ENCODE measurements at places on chromosomes 1 and 21.

- peak; percentile 16 for DNase-seq
Measured at GRCh38 chr1:204151552-204152309, at the start of gene ETNK2. TSS of gene ETNK2 (minus strand) at chr1:204152044. CDS start at chr1:204151852, 192 bp downstream.

- peak; percentile 34 for DNase-seq
Measured at GRCh38 chr1:50978144-50978851, 8.3 kb downstream of the CDKN2C start.

GRCh38 chr1:115137191-115137590 lies 47.9 kb upstream of the TSPAN2 start:
- DNase-seq, result no peak

- DNase-seq, result no peak
Measured at GRCh38 chr1:79322511-79323027, 316.0 kb upstream of the ADGRL4 start.

GRCh38 chr1:205976708-205977401 lies 26.3 kb downstream of the RAB7B start:
- DNase-seq, result peak; percentile 14

DNA sequence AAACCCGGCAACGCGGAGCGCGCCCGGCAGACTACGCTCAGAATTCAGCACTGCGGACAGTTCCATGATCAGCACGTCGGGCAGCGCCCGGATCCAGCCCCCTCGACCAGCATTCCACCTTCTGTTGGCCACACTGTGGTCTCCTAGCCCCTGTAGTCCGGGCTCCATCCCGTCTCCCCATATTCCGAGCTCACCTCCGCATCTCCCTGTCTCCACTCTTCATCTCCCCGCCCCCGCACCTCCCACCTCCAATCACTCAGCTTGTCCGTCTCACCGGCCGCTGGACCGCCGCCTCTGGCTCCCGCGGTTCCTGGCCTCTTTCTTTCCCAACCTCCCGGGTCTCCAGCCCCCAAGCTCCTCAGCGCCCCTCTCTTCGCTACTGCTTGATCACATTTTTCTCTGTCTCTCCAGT lies 500 bp downstream of the EPHA10 start:
- peak; percentile 32 for DNase-seq

- no peak for DNase-seq
Measured at GRCh38 chr1:71041806-71042205, 5.8 kb downstream of the PTGER3 start.

DNA sequence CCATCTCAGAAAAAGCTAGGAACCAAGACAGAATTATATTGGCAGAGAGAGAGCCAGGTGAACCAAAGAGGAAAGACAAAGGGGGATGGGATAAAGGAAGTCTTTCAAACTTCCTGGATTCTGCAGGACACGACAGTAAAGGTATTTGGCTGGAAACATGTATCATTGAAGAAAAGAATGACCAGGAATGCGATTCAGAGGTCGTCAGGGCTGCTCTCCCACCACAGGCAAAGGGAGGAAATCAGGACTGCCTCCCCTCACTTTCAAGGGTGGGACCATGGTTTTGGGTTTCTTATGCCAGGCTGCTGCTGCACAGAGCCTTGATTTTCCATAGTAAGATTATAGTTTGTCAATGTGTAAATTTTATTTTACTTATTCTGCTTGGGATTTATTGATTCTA lies 848.8 kb downstream of the BRINP3 start:
- no peak for DNase-seq

DNA sequence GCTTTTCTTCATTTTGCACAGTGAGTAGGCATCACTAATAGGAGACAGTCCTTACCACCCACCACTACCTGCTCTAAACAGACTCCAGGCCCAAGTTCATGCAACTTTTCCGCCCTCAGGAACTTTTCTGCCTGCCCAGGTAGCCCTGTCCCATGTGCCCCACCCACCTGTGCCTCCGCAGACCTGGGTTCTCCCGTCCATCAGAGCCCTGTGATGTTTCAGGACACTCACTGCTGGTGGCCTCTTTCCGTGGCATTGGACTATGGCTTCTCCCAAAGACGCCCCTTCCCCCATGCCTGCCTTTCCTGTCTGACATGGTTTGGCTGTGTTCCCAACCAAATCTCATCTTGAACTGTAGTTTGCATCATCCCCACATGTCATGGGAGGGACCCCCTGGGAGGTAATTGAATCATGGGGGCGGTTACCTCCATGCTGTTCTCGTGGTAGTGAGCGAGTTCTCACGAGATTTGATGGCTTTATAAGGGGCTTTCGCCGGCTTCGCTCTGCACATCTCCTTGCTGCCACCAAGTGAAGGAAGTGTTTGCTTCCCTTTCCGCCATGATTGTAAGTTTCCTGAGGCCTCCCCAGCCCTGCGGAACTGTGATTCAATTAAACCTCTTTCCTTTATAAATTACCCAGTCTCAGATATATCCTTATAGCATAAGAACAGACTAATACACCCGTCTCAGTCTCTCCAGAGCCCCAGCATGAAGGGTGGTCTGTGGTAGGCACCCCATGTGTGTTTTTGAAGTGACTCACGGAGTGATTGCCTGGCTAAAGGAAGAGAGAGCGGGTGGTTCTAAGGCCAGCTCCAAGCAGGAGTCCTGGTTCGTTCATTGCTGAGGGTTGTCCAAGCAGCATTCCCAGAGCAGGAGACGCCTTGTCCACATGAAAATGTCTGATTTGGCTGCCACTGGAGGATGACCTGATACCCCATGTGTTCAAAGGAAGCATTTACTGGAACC lies 86.0 kb upstream of the ZBTB40 start:
- DNase-seq, result no peak

DNA sequence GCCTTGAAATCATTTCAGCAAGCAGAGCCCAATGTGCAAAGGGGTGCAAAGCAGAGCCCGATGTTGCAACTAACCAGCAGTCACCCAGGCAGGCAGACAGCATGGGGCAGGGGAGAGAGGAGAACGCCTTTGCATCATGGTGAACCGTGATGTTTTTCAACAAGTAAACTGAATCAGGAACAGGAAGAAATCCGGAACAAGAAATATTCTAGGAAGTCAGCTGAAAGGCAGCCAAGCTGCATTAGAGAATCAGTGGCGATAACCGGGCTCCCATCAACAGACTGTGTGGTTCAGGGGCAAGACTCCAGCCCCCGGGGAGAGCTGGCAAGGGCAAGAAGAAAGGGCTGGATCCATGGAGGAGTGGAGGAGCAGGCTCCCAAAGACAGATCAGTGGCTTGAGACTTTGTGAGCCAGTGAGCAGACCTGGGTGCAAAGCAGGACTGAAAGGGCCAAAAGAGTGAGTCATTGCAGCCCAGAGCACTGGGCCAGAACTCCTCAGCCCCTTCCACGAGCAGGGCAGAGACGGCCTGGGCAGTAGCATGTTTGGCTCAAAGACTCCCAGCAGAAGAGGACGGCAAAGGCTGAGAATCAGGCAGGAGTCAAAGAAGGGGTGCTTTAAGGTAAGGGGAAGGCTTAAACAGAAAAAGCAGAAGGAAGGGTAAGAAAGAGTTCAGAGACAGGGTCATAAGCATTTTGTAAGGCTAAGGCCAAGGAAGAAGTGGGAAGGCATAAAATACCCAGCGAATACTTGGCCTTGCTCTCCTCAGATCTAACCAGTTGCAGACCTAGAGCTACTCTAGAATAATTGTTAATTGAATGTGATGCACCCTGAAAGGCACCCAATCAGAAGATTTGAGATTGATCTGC lies 155.0 kb downstream of the SETD4 start:
- peak; percentile 75 for DNase-seq

GRCh38 chr1:54627196-54627595 lies 3.9 kb upstream of the FAM151A start:
- no peak for DNase-seq

DNA sequence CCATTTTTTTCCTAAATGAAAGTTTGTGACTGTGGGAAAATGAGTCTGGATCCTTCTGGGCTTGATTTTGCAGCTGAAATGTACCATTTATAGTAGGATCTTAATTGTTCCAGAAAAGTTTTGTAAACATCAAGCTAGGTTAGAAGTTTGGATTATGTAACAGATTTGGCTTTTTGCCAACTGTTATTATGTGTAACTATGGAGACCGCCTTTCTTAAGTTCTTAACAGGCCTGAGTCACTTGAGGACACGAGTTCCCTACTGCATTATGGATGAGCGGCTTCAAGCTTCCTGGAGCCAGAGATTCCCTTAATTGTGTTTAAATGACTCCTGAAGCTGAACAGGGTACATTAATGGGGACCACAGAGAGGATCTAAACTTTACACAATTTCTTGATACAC lies 22.2 kb downstream of the SLC25A33 start:
- DNase-seq, result peak; percentile 68

DNA sequence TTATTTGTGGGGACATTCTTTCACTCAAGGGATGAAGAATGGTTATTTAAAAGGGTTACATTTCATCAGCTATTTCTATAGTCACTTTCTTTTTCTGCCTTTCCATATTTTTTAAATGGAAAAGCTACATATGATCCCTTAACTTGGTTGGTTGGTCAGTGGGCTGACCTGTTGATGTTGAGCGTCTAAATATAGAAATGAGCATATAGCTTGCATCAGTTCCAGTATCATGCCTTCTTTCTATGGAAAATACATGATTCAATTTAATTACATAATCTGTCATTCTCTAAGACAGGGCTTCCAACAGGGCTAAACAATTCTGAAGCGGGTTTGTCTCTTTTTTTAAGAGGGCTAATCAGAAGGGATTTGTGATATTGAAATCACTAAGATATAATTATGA lies 40.6 kb downstream of the TYW3 start:
- DNase-seq, result no peak
